T-helper 17 cell (primary cell): ENCODE measurements at places on chromosomes 11 and 22. TPM values are rescaled to one million over a fixed set of nuclear protein-coding genes. Genes with fewer than 3 reads are reported as not detected.
A peak's percentile ranks its signal among the peaks of the same experiment; 100 is the strongest.

GRCh38 chr22:35860837-35861236 is 143.2 kb downstream of the APOL5 start:
- peaks cover 2% of the 10 kb centered on the region for H3K4me1 ChIP-seq
- no peak overlapping the region for H3K27ac ChIP-seq
- DNase-seq: no peak

The ACTN3 gene
- 0.30 TPM for total RNA-seq

GRCh38 chr11:127598476-127598875 is 597.9 kb upstream of the KIRREL3 start:
- no peak overlapping the region for H3K27ac ChIP-seq
- H3K4me1 ChIP-seq: no peaks in the 10 kb centered on the region

- peaks cover 10% of the 10 kb centered on the region for H3K27me3 ChIP-seq
- H3K36me3 ChIP-seq: no peaks in the 10 kb centered on the region
- H3K4me1 ChIP-seq: peaks cover 53% of the 10 kb centered on the region
- H3K4me3 ChIP-seq: peak overlapping the region; percentile 88
- no peak for DNase-seq
Observed at GRCh38 chr22:39173787-39174497, 21.5 kb upstream of the CBX7 start.

The TRPC6 gene
- not detected for total RNA-seq

The H19 gene
- not detected for total RNA-seq

- no peak for DNase-seq
- no peaks in the 10 kb centered on the region for H3K36me3 ChIP-seq
- no peak overlapping the region for H3K27ac ChIP-seq
- peaks cover 7% of the 10 kb centered on the region for H3K27me3 ChIP-seq
Observed at GRCh38 chr11:132631989-132632388, 900.3 kb downstream of the OPCML start.

DNA sequence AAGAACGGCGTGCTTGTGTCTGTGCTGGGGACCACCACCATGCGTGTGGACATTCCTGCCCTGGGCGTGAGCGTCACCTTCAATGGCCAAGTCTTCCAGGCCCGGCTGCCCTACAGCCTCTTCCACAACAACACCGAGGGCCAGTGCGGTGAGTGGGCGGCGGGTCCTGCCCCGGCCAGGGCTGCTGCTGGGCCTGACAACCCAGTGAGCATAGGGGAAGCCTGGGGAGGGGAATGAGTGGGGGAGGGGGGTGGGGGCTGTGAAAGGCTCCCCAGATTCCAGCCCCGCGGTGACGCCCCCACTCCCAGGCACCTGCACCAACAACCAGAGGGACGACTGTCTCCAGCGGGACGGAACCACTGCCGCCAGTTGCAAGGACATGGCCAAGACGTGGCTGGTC is 31.9 kb downstream of the MUC5B start:
- no peaks in the 10 kb centered on the region for H3K4me1 ChIP-seq
- H3K36me3 ChIP-seq: no peaks in the 10 kb centered on the region
- H3K27ac ChIP-seq: no peak overlapping the region
- no peaks in the 10 kb centered on the region for H3K27me3 ChIP-seq
- DNase-seq: no peak

The GSTT4 gene
- not detected for total RNA-seq

DNA sequence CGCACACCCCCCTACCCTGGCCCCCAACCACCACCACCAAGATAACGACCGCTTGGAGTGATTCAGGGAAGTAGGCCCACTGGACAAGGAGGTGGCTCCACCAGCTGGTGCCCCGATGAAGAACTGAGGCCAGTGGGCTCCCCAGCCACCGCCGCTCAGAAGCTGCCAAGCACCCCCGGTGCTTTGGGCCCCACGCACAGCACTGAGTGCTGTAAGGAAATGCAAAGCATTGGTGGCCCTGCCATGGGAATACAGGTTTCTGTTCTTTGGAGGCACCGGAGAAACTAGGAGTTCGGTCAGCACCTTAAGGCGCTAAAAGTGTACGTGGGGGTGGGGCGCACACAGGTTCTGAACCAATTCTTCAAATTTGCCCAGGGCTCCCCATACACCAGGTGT is 664 bp upstream of the PRSS23 start:
- H3K27ac ChIP-seq: no peak overlapping the region
- H3K27me3 ChIP-seq: peaks cover 76% of the 10 kb centered on the region
- DNase-seq: no peak
- peaks cover 4% of the 10 kb centered on the region for H3K4me1 ChIP-seq
- peak overlapping the region; percentile 71 for H3K4me3 ChIP-seq
